Psoas muscle (tissue), 8 donors: ENCODE measurements at places on chromosomes 16 and 17. TPM values are rescaled to one million over a fixed set of nuclear protein-coding genes. Genes with fewer than 3 reads are reported as not detected.

DNA sequence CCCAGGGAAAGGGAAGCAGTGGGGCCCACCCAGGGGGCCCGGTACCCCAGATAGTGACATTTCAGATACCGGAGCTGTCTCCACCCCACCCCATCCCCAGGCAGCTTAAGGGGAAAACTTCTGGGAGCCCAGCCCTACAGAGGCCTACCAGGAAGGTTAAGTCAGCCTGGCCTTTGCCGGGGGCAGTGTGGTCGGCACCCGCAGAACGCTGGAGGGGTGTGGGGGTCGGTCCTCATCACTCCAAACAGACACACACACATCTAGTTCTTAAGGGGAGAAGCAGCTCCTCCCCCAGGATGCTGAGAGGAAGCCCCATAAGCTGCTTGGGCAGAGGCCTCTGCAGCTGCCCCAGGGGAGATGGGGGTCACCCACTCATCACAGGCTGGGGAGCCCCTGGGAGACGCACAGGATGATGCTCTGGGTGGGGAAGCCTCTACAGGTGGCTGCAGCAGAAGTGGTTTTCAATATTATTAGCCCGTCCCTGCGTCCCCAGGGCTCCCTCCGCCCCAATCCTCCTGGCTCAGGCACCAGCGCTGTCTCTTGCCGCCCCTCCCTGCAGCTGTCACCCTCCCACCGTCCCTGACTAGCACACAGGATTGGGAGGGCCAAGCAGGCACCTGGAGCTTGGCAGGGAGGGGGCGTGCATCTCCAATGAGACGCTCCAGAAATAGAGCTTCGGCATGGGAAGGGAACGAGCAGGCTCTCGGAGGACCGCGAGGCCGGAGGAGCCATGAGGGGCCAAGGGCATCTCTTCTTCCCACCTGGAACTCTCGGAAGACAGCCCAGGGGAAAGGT, 1.4 kb upstream of the ABR start:
- no peak overlapping the region for H3K4me3 ChIP-seq
- no peak overlapping the region for H3K27ac ChIP-seq
- peaks cover 3% of the 10 kb centered on the region for H3K27me3 ChIP-seq
- DNase-seq: no peak
- H3K4me1 ChIP-seq: no peaks in the 10 kb centered on the region

The NGFR gene
- total RNA-seq: 13.5 TPM

GRCh38 chr16:11198828-11199227, 57.2 kb downstream of the SOCS1 start:
- no peak overlapping the region for H3K4me3 ChIP-seq
- H3K36me3 ChIP-seq: no peaks in the 10 kb centered on the region
- H3K27me3 ChIP-seq: no peaks in the 10 kb centered on the region
- H3K4me1 ChIP-seq: no peaks in the 10 kb centered on the region
- no peak for DNase-seq

The TTLL6 gene
- not detected for total RNA-seq

GRCh38 chr17:45312477-45313420, 4.1 kb downstream of the MAP3K14 start:
- DNase-seq: no peak
- H3K4me3 ChIP-seq: peak overlapping the region; percentile 93
- H3K27ac ChIP-seq: peak overlapping the region; percentile 94
- H3K27me3 ChIP-seq: no peaks in the 10 kb centered on the region
- H3K36me3 ChIP-seq: peaks cover 5% of the 10 kb centered on the region

- H3K4me3 ChIP-seq: no peak overlapping the region
- H3K27ac ChIP-seq: no peak overlapping the region
- peaks cover 13% of the 10 kb centered on the region for H3K4me1 ChIP-seq
- H3K27me3 ChIP-seq: no peaks in the 10 kb centered on the region
- H3K36me3 ChIP-seq: no peaks in the 10 kb centered on the region
- no peak for DNase-seq
Measured at GRCh38 chr17:66511135-66511534, 208.7 kb downstream of the PRKCA start.

The TBX21 gene
- total RNA-seq: 0.36 TPM

DNA sequence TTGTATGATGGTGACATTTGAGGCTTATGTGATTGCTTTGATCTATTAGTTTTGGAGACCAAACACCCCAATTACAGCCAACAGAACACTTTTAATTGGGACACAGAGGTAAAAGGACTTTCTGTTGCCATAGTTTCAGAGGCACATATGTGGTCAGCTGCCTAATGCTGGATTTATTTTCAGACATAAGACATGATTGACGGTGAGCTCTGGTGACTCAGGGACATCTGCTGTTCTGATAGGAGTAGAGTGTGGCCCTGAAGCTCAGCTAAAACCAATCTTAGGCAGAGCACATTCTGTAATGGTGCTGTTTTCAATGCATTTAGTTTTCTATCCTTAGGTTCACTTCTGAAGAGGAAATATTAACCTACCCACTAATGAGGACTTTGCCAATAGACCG, 247.1 kb downstream of the UTP18 start:
- no peak overlapping the region for H3K27ac ChIP-seq
- H3K36me3 ChIP-seq: no peaks in the 10 kb centered on the region
- H3K27me3 ChIP-seq: no peaks in the 10 kb centered on the region
- H3K4me1 ChIP-seq: no peaks in the 10 kb centered on the region
- no peak for DNase-seq

The NKD1 gene
- total RNA-seq: 0.32 TPM

The PRR15L gene
- total RNA-seq: not detected

- no peaks in the 10 kb centered on the region for H3K36me3 ChIP-seq
- no peak overlapping the region for H3K27ac ChIP-seq
Measured at GRCh38 chr17:33390479-33391176, 97.5 kb upstream of the ASIC2 start.

- no peaks in the 10 kb centered on the region for H3K4me1 ChIP-seq
- no peaks in the 10 kb centered on the region for H3K36me3 ChIP-seq
- peak overlapping the region; percentile 53 for H3K27ac ChIP-seq
Measured at GRCh38 chr17:19003543-19004420, 782 bp downstream of the FAM83G start.

- no peaks in the 10 kb centered on the region for H3K27me3 ChIP-seq
- H3K27ac ChIP-seq: no peak overlapping the region
- DNase-seq: no peak
- H3K4me1 ChIP-seq: no peaks in the 10 kb centered on the region
- no peaks in the 10 kb centered on the region for H3K36me3 ChIP-seq
Measured at GRCh38 chr17:82348866-82349265, 10.2 kb upstream of the TEX19 start.

The QRICH2 gene
- total RNA-seq: 1.1 TPM

DNA sequence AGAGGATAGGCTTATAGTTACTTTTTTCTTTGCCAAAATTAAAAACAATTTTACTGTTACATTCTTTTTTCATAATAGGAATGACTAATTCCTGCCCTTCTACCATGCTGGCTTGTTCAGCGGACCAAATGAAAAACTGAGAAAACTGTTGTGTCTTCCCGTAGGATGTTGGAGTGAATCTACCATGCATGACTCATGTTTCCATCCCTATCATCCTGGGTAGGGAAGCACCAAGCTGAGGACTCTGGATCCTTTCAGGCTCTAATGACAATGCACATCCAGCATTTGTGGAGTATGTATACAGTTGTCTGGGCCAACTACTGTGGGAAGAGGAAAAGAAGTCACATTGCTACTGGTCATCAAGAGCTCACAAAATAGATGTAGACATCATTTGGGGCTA, 41.1 kb upstream of the DHX8 start:
- peaks cover 3% of the 10 kb centered on the region for H3K27me3 ChIP-seq
- DNase-seq: no peak
- no peaks in the 10 kb centered on the region for H3K36me3 ChIP-seq
- no peaks in the 10 kb centered on the region for H3K4me1 ChIP-seq
- H3K27ac ChIP-seq: no peak overlapping the region
- no peak overlapping the region for H3K4me3 ChIP-seq

- H3K27ac ChIP-seq: no peak overlapping the region
- H3K4me3 ChIP-seq: no peak overlapping the region
- H3K27me3 ChIP-seq: no peaks in the 10 kb centered on the region
- DNase-seq: no peak
- H3K36me3 ChIP-seq: peaks cover 97% of the 10 kb centered on the region
Measured at GRCh38 chr16:71670537-71670936, 44.6 kb downstream of the MARVELD3 start.

- no peak for DNase-seq
- no peak overlapping the region for H3K27ac ChIP-seq
- no peaks in the 10 kb centered on the region for H3K4me1 ChIP-seq
Measured at GRCh38 chr17:66021757-66022156, 170.2 kb downstream of the CEP112 start.

The FAM171A2 gene
- total RNA-seq: 0.11 TPM

GRCh38 chr17:4886830-4887229, 12.5 kb upstream of the C17orf107 start:
- H3K36me3 ChIP-seq: peaks cover 5% of the 10 kb centered on the region
- no peak overlapping the region for H3K4me3 ChIP-seq
- no peak for DNase-seq
- H3K27me3 ChIP-seq: no peaks in the 10 kb centered on the region

GRCh38 chr16:29821643-29822115, 1.4 kb downstream of the MVP start:
- peak overlapping the region; percentile 80 for H3K27ac ChIP-seq
- no peak for DNase-seq
- peak overlapping the region; percentile 69 for H3K4me3 ChIP-seq
- H3K4me1 ChIP-seq: peaks cover 50% of the 10 kb centered on the region
- H3K27me3 ChIP-seq: no peaks in the 10 kb centered on the region

DNA sequence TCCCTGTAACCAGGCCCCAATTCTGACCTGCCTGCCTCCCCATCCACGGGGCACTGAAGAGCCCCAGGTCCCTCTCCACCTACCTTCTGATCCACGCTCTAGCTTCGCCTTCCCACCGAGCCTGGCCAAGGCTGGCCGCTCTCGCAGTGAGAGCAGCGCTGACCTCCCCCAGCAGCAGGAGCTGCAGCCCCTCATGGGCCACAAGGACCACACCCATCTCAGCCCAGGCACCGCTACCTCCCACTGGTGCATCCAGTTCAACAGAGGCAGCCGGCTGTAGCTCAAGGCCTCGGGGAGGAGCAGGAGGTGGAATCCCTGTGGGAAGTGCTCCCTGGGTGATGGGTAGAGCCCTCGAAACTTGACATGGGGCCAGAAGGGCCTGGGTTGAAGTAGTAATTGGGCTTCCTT, 8.4 kb upstream of the PLEKHG4 start:
- H3K36me3 ChIP-seq: no peaks in the 10 kb centered on the region
- no peak overlapping the region for H3K4me3 ChIP-seq
- no peak overlapping the region for H3K27ac ChIP-seq
- H3K4me1 ChIP-seq: no peaks in the 10 kb centered on the region
- DNase-seq: peak; percentile 20

- H3K4me3 ChIP-seq: peak overlapping the region; percentile 99
- no peaks in the 10 kb centered on the region for H3K36me3 ChIP-seq
- DNase-seq: no peak
Measured at GRCh38 chr17:16212793-16213192, 2.5 kb downstream of the NCOR1 start.
